Eye (tissue), 1 donor: ENCODE measurements at places on chromosomes 13 and 19.

DNA sequence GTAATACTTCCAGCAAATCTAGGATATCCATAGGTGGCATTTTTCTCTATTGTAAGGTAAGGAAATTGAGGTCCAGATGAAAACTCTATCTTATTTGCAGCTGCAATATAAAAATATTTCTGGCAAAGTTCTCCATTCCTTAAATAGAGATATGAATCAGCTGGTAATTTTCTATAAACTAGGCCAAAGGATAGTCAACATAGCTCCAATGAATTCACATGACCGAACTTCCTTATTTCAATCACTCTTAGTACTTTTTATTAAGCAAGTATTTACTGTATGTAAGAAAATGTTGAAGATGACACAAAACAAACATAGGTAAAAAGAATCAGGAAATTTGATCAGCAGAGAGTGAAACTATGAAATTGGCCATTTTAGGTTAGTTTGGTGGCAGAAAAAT, 13.0 kb upstream of the LCP1 start:
- no peak for DNase-seq

DNA sequence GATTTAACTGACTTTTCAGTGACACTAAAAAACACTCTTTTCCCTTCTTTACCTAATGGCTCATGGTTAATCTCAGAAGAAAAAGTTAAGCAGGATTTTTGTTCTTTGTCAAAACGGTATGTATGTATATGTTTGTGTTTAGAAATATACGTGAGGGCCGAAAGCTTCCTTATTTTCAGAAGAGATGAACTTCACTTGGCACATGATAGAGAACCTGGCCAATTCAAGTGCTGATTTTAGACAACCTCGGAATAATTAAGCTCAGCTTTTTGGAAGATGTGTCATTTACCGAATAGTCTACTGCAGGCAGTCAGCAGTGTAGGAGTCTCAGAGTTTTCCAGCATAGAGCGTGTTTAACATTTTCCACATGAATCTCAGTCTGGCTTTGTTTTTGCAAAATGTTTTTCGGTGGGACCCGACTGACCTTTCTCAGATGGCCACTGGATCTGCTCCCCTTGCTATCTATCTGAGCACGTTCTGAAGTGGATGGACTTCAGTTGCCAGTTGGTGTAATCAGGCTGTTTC, 4.6 kb downstream of the RNASEH2B start:
- no peak for DNase-seq

DNA sequence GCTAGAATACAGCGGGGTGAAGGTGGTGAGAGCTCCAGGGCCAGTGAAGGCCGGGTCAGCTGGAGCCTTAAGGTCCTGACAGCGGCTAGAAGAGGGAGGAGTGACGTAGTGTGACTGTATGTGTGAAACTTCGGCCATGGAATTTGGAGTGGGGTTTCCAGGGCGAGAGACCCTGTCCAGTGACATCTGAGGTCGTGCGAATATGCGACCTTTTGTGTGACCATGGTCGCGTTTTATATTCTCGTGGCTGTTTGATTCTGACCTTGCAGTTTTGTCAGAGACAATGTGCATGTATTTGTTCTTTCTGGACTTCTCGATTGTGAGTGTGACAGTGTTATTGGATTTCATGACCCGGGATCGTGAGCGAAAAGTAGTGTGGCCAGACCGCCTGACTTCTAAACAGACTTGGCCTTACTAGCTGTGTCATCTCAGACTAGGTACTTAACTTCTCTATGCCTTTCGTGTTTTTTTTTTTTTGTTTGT, 405 bp upstream of the ZNF569 start:
- DNase-seq: no peak

GRCh38 chr13:93472814-93473296, 246.2 kb downstream of the GPC6 start:
- DNase-seq: no peak

GRCh38 chr19:11485245-11485837, 4.5 kb upstream of the ELAVL3 start:
- no peak for DNase-seq
